ENCODE measurements at places on chromosomes 12 and 14.

DNA sequence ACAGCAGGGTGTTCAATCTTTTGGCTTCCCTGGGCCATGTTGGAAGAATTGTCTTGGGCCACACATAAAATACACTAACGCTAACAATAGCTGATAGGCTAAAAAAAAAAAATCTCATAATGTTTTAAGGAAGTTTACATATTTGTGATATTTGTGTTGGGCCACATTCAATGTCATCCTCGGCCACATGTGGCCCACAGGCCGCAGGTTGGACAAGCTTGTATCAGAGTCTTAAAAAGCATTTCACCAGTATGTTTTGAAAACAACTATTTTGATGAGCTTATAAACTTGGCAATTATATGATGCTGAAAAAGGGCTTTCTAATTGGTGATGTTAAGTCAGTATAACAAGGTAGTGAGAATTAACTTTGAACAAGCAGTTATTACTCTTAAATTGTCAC is 78.9 kb downstream of the PIK3C2G start:
- no peak for DNase-seq

DNA sequence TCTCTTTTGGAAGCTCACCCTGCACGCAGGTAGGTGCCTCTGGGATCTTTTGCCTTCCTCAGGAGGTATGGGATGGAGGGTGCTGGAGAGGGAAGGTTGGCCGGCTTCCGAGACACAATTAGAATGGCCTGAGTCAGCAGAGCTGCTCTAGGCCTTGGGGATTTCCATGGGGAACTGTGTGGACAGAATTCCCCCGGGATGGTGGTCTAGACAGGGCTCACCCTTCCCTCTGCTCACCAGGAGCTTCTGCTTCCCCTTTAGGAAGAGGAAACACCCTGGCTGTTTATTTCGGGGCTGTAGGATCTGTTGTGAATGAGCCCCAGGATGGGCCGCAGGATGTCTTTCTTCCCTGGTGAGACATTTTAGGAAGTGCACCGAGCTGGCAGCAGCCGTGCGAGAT is 43.7 kb upstream of the TMED10 start:
- no peak for DNase-seq

GRCh38 chr12:58764100-58764953 is 156.0 kb downstream of the LRIG3 start:
- no peak for DNase-seq

- no peak for DNase-seq
Measured at GRCh38 chr12:47317175-47317915, 237.6 kb upstream of the AMIGO2 start.

GRCh38 chr14:90303473-90303872 is 28.3 kb downstream of the NRDE2 start:
- DNase-seq, result no peak

- peak; percentile 25 for DNase-seq
Measured at GRCh38 chr12:131980263-131980662, 30.5 kb downstream of the EP400 start.

GRCh38 chr14:51327376-51327775 is 87.3 kb downstream of the TMX1 start:
- no peak for DNase-seq

- no peak for DNase-seq
Measured at GRCh38 chr14:72053651-72054050, 121.4 kb downstream of the RGS6 start.

- DNase-seq, result no peak
Measured at GRCh38 chr12:129119537-129119936, 266.3 kb downstream of the GLT1D1 start.

DNA sequence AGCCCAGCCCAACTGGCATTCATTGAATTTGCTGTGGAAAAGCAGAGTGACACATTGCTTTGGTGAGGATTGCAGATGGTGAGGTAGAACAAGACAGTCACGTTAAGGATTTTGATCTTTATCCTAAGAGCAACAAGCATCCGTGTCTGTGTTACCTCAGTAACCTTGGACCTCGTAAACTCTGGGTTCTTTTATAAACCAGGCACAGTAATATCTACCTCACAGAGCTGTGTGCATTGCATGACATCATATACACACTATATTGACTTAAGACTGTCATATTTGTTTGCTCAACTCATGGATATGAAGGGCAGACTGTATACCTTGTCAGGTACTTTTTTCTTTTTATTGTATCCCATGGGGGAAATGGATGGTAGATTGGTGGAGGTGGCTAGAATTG is 156.2 kb downstream of the ETV6 start:
- peak; percentile 26 for DNase-seq

DNA sequence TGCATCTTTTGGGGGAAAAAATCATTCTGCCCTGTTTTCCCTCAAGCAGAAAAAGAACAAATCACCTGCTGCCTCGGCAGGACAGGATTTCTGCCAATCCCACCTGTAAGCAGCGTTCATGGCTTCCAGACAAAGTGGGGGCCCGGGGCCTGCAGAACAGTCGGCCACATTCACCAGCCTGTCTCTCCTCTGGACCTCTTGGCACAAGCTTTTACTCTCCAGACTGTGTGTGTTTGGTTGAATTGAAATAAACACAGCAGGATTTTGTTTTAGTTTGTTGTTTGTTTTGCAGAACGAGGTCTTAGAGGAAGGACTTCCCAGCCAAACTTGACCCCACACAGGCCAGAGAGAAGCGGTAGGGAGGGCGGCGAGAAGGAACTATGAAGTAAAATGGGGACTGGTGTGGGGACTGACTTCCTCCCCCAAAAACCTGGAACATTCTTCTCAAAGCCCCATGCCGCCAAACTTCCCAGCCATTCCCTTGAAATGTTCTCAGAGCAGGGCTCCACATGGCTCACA is 41.7 kb upstream of the FOS start:
- no peak for DNase-seq

DNA sequence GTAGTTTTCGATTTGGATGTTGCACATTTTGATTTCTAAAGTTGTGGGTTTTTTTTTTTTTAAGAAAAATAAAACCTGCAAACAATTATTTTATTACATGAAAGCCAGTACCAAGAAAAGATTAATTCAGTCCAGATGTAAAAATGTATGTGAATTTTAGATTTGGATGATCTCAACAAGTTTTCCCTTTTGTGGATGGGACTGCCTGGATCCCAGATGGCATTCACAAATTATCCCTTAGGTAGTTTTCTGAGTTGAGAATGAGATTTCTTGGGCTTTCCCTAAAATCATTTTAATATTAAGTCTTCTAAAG is 2.8 kb downstream of the FRMD6 start:
- DNase-seq, result no peak

GRCh38 chr14:101927859-101928258 is 36.5 kb upstream of the DYNC1H1 start:
- DNase-seq, result no peak

GRCh38 chr12:121085069-121085468 is 46.0 kb upstream of the OASL start:
- no peak for DNase-seq

DNA sequence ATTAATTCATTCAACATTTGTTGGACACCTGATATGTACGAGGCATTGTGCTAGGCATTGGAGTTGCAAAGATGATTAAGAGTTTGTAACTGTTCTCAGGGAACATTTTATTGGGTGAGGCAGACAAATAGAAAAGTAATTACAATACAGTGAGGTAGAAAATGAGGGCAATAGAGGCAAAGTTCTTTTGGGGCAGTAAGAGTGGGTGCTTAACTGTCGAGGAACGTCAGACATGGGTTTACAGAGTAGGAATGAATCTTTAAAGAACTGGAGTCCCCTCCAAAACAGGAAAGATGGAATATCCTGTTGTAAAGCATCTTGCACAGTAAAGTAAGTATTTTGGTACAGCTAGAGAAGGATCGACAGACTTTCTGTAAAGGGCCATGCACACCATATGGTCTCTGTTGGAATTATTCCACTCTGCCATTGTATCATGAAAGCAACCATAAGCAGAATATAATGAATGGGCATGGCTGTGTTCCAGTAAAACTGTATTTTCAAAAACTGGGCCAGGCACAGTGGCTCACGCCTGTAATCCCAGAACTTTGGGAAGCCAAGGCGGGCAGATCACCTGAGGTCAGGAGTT is 9.1 kb downstream of the CREBL2 start:
- DNase-seq, result no peak

DNA sequence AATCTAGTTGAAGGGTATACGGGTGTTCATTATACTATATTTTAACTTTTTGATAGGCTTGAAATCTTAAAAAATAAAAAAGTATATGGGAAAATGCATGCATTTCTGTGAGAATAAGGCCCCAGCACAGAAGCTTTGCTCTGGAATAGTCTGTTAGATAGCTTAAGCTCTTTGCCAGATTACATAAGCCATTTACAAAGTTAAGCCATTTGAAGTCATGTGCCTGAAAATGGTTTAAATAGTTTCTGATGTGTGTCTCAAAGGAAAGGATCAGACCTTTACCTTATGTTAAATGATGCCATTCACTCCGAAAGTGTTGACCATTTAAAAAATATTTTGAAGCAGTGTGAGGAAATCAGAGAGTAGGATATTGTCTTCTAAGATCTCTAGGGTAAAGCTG is 51.3 kb downstream of the WASHC4 start:
- no peak for DNase-seq

- no peak for DNase-seq
Measured at GRCh38 chr14:52078721-52079120, 9.9 kb upstream of the NID2 start.

DNA sequence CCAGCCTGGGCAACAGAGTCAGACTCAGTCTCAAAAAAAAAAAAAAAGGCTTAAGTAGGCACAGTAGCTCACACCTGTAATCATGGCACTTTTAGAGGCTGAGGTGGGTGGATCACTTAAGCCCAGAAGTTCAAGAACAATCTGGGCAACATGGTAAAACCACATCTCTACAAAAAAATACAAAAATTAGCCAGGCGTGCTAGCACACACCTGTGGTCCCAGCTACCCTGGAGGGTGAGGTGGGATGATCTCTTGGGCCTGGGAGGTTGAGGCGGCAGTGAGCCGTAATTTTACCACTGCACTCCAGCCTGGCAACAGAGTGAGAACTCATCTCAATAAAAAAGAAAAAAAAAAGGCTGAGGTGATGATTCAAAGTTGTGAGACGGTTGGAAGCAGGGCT is 9.1 kb upstream of the RESF1 start:
- no peak for DNase-seq

- no peak for DNase-seq
Measured at GRCh38 chr12:109369831-109370230, 22.1 kb downstream of the MYO1H start.

DNA sequence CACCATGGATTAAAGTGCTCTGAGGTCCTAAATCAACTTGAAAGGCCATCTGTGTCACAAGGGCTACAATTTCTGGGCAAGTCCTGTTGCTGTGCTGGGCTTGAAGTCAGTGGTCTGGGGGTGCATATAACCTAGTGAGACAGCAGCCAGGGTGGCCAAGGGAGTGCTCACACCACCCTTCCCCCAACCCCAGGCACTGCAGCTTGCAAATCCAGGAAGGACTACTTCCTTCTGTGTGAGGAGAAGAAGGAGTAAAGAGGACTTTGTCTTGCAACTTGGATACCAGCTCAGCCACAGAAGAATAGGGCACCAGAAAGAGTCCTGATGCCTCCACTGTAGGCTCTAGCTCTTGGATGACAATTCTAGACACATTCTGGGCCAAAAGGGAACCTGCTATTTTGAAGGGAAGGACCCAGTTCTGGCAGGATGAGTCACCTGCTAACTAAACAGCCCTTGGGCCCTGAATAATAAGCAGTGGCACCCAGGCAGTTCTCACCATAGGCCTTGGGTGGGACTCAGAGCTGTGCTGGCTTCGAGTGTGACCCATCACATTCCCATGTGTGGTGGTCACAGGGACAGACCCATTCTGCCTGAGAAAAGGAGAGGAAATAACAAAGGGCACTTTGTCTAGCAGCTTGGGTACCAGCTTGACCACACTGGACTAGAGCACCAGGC is 32.6 kb upstream of the DHRS7 start:
- DNase-seq, result peak; percentile 33
